Prostate gland (tissue), 2 donors: ENCODE measurements at places on chromosomes 6 and 20.

DNA sequence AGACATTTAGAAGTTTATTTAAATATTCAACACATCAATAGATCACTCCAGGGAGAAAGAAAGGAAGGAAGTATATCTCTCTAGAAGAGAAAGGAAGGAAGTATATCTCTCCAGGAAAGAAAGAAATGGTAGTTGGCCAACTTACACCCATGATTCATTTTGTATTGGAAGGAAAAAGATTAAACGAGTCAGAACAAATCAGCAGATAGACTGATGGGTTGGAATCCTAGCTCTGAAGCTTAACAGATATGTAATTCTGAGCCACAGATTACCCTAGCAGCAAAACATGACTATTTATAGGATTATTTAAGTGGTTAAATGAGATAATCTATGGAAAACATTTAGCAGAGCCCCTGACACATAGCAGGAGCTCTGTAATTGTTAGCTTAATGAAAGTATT is 27.1 kb downstream of the COL12A1 start:
- no peak for DNase-seq

GRCh38 chr6:149380523-149380922 is 19.5 kb upstream of the SUMO4 start:
- no peak for DNase-seq

- DNase-seq = no peak
Measured at GRCh38 chr6:43993881-43994523, 133.2 kb downstream of the MRPL14 start.

DNA sequence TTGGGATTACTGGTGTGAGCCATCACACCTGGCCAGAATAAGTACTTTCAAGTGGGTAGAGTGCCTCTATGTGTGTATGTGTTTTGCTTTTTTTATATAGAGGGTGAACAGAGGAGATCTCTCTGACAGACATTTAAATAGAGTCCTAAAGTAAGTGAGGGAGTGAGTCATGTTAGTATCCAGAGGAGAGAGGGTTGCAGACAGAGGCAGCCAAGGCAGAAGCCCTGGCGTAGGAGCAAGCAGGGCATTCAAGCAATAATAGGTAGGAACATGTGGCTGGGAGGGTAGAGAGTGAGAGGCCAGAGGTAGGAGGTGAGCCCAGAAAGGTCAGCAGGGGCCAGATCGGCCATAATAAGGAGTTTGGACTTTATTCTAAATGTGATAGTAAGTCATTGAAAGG is 48.9 kb downstream of the PHF20 start:
- DNase-seq = no peak

DNA sequence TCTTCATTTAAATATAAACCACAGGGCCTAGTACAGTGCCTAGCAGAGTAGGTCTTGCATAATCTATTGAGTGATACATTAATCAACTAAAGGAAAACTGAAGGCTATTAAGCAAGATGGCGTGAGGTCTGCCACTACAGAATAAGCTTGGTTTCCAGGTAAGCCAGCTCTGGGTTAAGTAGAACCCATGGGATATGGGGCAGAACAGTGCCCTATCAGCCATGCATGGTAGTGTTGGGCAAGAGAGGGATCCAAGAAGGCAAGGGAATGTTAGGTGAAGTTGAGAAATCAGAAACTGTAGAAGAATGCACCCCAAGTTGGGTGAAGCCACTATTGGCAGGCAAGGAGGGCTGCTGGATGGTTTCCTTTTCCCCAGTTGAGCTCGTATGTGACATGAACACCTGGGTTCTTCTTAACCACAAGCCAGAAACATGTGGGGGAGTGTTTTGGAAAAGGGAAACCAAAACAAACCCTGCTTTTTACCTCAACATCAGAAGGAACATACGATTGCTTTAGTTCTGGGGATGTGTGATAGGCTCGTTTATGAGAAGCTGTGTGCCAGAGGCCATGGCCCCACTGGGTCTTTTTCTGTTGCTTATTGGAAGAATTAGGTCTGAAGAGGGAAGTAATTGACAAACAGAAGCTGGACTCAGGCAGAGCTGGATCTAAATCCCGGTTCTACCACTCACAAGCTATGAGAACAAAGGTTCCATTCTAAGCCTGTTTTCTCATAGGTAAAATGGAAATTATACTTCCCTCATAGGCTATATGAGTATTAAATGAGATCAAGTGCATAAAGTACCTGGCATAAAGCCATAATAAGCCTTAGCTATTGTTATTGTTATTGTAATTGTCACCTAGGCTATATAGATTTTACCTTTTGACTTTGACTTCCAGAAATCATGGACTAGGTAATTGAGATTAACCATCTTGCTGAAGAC is 33.5 kb downstream of the NEDD9 start:
- no peak for DNase-seq

DNA sequence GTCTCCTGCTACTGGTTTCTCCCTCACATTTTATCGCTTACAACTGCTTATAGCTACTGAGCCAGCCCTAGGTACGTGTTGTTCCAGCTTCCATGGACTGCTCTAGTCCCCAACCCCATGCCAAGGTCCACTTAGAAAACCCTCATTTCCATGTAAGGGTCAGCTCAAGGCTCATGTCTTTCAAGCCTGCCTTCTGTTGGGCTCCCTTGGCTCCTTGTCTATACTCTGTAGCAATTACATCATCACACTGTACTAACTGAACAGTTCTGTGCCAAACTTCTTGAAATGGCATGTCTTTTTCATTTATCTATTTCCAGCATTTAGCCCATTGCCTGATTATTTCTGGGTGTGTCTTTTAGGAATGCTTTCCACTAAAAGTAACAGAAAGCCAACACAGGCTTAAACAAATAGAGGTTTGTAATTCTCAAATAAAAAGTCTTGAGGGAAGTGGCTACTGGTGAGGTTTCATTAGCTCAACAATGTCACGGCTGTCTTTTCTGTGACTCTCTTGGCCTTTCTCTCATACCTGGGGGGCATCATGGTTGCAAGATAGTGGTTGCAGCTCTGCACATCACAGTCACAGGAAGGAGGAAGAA is 317.6 kb downstream of the TPBG start:
- no peak for DNase-seq

DNA sequence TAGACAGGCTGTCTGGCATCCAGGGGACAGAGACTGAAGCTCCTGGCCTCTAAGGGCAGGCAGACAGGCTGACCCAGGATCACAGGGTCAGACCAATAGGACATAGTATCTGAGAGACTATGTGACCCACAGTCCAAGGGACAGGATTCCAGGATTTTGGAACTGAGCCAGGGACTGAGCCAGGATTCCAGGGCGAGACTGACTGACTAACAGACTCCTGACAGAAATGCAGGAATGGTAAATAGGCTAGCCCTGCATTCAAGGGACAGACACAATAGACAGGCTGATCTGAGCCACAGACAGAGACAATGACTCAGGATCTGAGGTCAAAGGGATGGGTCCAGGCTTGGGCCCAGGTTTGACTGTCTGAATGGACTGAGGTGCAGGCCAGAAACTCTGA is 19.8 kb downstream of the XKR7 start:
- DNase-seq = no peak

GRCh38 chr6:7165890-7166267 is 58.1 kb downstream of the RREB1 start:
- no peak for DNase-seq

DNA sequence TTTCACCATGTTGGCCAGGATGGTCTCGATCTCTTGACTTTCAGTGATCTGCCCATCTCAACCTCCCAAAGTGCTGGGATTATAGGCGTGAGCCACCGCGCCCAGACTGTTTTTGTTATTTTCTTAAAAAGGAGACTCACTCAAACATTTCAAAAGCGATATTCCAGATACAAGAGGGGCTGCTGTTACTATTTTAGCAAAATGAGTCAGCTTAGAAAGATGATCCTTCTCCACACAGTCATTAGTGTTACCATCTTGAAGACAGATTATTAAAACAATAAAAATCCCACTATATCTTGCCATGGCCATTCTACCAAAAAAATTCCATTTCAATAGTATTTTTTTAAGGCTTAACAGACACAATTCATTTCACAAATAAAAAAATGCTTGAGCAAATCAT is 102.8 kb downstream of the PREP start:
- no peak for DNase-seq

- DNase-seq = no peak
Measured at GRCh38 chr20:39070484-39071231, 108.5 kb downstream of the DHX35 start.

- DNase-seq = no peak
Measured at GRCh38 chr6:128139519-128139918, 238.7 kb upstream of the THEMIS start.

- DNase-seq = peak; percentile 69
Measured at GRCh38 chr6:34986845-34987246, 97.8 kb downstream of the ANKS1A start.

GRCh38 chr6:74256381-74256780 is 560.4 kb downstream of the CD109 start:
- DNase-seq = no peak

DNA sequence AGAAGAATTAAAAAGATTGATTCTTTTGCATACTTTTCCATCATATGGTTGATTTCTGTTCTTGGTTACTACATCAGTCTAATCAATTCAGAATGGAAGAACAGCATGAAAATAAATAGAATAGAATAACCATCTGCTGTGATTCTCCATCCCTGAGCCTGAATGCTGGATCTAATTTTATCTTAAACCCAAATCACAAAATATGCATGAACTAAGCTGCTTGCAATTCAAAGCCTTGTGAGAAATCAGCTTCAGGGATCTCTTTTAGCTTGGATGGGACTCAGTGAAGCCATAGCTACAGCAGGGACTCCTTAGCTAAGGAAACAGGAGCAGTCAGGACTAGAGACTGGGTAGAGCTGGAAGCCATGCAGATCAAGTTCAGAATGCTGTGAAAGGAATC is 74.1 kb downstream of the TPBG start:
- no peak for DNase-seq

DNA sequence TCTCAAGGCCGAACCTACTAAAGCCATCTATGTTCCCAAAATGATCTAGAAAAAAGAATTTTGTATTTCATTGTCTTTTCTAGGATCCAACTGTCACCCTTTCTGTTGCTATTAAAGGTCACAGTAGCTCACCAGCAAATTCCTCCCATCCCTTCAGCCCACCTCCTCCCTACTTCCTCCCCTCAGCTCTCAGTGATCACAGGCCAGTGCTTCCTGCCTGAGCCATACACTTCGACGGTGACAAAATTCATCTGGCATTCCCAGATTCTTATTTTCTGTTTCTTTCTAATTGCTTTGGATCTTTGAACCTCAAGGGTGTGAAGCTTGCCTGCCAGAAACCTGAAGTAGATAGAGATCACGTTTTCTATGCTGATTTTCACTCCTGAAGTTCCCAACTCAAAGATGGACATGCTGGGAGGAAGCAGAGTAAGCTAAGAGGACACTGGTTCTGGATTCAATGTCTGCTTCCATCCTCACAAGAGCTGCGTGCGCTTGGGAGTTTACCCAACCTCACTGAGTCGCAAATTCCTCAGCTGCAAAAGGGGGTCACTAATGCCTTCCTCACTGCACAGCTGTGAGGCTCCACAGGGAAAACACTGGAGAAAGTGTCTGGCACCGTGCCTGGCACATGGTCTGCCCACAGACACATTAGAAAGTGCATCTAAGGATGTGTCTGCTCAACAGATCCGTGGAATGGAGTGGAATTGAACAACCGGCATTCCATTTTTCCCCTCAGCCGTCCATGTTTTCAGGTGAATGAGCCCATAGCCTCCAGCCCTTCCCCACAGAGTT is 34.5 kb downstream of the MDGA1 start:
- no peak for DNase-seq

GRCh38 chr20:19257865-19258264 is 45.4 kb downstream of the SLC24A3 start:
- DNase-seq = no peak

- DNase-seq = no peak
Measured at GRCh38 chr6:52505726-52506409, 71.0 kb downstream of the TRAM2 start.

DNA sequence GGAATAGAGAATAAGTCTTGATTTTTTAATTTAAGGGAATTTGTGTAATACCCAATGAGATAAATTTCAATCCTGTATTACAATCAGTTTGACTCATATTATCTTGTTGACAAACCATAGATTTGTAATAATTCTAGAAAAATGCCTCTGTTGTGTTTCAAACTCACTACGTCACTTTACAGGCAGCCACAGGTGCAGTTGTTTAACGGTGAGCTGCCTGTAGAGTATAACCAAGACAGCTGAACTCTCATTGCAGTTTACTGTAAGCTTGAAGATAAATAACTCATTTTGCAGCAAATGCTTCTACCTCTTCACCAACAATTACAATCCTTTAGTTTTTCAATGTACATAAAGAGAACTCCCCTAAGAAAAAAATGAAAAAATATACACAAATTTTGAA is 114.3 kb downstream of the PRKN start:
- DNase-seq = no peak

GRCh38 chr6:47897247-47897646 is 115.4 kb downstream of the OPN5 start:
- DNase-seq = no peak

DNA sequence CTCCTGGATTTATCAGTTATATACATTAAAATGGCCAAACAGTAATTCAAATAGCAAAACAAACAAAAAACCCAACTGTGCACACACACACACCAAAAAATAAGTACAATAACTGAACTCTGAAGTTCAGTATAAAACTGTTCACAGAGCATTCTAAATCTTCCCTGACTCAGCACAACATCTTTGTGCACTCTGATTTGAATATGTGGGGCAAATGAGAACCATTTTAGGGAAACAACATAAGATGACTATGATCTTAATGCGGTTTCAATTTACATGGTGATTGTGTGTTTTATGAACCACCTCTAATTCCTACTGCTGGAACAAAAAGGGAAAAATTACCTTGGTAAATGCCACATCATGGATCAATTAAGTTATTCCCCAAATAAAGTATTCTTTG is 41.7 kb downstream of the PLAGL1 start:
- DNase-seq = no peak

DNA sequence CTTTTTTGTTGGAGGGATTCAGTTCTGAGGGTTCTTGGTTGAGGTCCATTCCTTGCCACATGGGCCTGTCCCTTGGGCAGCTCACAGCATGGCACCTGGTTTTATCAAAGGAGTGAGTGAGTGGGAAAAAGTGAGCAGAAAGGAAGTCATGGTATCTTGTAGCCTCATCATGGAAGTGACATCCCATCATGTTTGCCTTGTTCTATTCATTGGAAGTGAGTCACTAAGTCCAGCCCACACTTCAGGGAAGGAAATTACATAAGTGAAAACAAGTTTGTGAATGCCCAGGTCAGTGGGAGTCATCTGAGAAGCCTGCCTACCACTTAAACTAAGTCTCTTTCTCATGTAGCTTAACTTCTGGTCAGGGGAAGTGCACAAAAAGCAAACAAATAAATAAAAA is 32.8 kb upstream of the ZNFX1 start:
- no peak for DNase-seq

GRCh38 chr20:40655451-40655850 is 33.6 kb downstream of the MAFB start:
- DNase-seq = no peak

DNA sequence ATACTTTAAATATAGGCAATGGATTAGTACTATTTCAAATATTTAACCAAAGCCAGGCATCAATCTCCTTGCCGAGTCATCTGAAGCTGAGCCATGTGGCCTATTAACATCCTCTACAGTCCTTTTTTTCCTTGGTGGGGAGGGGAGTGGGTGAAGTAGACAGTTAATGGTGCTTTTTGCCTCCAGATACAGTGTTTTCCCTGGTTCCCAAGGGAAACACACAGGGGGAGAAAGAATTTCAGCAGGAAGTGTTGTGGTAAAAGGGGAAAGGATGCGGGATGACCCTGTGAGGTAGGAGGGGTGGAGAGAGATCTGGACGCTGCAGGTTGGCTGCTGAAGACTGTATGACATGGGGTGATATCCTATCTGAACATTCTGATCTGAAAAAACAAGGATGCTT is 9.6 kb downstream of the CLDN20 start:
- no peak for DNase-seq
